Stomach (tissue), 19 donors: ENCODE measurements at places on chromosomes 1 and 21. TPM values are rescaled to one million over a fixed set of nuclear protein-coding genes. Genes with fewer than 3 reads are reported as not detected.

DNA sequence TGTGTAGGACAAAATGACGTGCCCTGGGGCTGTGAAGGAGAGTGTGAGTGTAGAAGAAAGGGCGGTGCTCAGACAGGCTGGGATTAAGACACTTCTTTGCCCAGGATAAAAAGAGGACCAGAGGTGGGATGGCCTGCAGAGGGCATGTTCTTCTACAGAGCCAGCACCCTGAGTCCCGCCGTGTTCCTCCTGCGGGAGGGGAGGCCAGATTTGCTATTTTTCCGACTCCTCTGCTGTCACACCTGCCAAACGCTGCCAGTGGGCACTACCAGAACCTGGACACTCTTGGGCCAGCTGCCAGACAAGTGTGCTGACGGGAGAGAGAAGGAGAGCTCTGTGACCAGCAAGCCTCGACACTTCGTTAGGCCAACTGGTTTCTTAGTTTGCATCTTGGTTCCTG lies 206.4 kb downstream of the PLD5 start:
- H3K36me3 ChIP-seq: no peaks in the 10 kb centered on the region
- no peak overlapping the region for H3K27ac ChIP-seq
- DNase-seq: no peak
- H3K27me3 ChIP-seq: no peaks in the 10 kb centered on the region

Gene OR2T2
- total RNA-seq: not detected

- no peaks in the 10 kb centered on the region for H3K27me3 ChIP-seq
- H3K4me1 ChIP-seq: no peaks in the 10 kb centered on the region
- no peak overlapping the region for H3K4me3 ChIP-seq
- H3K27ac ChIP-seq: no peak overlapping the region
- DNase-seq: no peak
- no peaks in the 10 kb centered on the region for H3K36me3 ChIP-seq
Observed at GRCh38 chr1:231729544-231729943, 103.0 kb downstream of the DISC1 start.

GRCh38 chr1:222948079-222948478 lies 133.2 kb downstream of the DISP1 start:
- DNase-seq: no peak
- H3K27me3 ChIP-seq: no peaks in the 10 kb centered on the region
- H3K36me3 ChIP-seq: peaks cover 9% of the 10 kb centered on the region
- no peak overlapping the region for H3K27ac ChIP-seq

Gene ATP6V1G3
- not detected for total RNA-seq

Gene SPATA1
- 1.8 TPM for total RNA-seq

DNA sequence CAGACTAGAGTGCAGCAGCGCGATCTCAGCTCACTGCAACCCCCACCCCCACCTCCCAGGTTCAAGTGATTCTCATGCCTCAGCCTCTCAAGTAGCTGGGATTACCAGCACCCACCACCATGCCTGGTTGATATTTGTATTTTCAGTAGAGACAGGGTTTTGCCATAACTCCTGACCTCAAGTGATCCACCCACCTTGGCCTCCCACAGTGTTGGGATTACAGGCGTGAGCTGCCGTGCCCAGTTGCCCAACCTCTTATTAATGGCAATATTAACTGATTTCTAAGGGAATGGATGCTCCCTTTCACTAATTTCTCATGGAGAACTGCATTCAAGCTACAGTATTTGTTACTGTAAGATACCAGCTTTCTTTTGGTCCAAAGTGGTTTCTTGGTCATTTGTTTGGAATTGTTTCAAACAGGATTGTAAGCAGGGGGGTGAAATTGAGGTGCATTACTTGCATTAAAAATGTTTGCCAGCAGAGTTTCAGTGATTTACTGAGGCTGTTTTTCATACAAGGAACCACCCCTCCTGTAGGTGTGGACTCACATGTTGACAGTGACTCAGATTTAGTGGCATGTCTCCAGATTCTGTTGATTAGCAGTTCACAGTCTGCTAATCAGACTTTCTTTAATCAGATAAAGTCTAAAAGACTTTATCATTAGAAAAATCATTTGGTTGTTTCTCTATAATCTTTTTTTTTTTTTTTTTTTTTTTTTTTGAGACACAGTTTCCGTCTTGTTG lies 3.9 kb upstream of the TGFBR3 start:
- H3K4me1 ChIP-seq: peaks cover 33% of the 10 kb centered on the region
- H3K27me3 ChIP-seq: peaks cover 19% of the 10 kb centered on the region
- no peak for DNase-seq

Gene DMRTA2
- not detected for total RNA-seq

Gene SYDE2
- total RNA-seq: 15.8 TPM

DNA sequence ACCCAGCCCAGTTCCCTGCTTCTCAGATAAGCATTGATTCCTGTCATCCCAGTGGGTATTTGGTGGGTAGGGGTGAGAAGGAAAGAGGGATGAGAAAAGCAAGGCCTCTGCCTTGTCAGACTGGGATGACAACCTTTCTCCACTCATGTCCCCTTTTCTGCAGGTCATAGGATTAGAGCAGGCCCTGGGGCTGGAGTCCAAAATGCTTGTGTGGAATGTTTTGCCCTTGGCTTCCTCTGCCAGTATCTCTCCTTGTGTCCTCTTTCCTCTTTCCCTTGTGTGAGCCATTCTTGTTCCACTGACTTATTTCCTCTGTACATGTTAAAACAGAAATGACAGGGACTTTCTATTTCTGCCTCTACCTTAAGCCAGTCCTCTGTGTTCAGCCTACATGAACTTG lies 4.1 kb downstream of the ATP2B4 start:
- peaks cover 12% of the 10 kb centered on the region for H3K36me3 ChIP-seq
- peaks cover 53% of the 10 kb centered on the region for H3K4me1 ChIP-seq
- peak overlapping the region; percentile 92 for H3K27ac ChIP-seq
- DNase-seq: no peak
- no peaks in the 10 kb centered on the region for H3K27me3 ChIP-seq

Gene SYT6
- total RNA-seq: not detected

Gene TFF2
- 2.3 TPM for total RNA-seq

- no peak for DNase-seq
- H3K36me3 ChIP-seq: no peaks in the 10 kb centered on the region
- H3K4me1 ChIP-seq: no peaks in the 10 kb centered on the region
- no peaks in the 10 kb centered on the region for H3K27me3 ChIP-seq
Observed at GRCh38 chr1:97281962-97282361, 560.4 kb downstream of the PTBP2 start.

Gene MFSD2A
- 7.5 TPM for total RNA-seq

Gene SPRR2F
- not detected for total RNA-seq

Gene IFI6
- not detected for total RNA-seq

DNA sequence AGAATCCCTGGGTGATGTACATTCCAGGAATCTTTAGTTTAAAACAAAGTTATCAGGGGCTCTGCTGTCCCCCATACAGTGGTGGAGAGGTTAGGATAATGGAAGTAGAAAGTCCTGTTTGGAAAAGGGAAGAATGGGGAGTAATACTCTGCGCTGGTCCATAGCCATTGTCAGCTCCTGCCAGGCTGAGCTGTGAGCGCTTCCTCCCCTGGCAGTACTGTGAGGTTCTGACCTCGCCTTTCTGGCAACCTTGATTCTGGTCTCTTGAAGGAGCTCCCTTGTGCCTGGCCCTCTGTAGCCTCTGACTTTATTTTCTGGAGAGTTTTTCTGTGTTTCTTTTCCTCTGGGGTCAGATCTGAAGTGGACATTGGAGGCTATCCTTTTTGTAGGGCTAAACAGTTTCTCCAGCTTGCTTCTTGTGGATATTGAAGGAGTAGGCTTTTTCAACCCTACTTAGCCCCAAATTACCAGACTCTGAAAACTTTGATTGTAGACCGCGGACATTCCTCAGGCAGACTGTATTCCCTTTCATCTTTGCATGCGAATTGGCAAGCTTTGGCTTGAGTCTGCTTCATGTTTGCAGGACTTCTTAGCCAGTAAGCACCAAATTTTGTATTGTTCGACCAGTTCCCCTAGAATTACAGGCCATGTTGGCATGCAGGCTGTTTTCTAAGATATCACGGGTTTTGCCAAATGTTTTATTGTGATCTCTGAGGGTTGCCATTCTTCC lies 13.8 kb downstream of the UBE4B start:
- H3K36me3 ChIP-seq: peaks cover 49% of the 10 kb centered on the region
- peaks cover 37% of the 10 kb centered on the region for H3K4me1 ChIP-seq
- no peaks in the 10 kb centered on the region for H3K27me3 ChIP-seq
- peak overlapping the region; percentile 66 for H3K27ac ChIP-seq
- no peak for DNase-seq

DNA sequence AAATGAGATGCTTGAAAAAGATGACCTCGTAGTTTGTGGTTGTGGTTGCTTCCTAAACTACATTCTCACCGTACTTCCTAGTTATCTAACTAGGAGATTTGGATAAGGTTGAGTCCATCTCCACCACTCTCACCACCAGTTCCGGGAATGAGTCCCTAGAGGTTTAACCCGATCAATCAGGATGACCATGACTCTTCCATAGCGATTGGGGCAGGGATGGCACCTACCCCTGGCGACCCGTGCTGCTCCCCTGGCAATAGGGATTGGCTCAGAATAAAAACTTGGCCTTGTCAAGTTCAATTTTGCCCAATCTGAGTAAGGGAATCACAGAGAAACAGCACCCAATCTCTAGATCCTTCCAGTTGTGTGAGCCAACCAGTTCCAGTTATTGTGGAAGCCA lies 2.7 kb upstream of the MIS18A start:
- H3K4me3 ChIP-seq: no peak overlapping the region
- H3K27me3 ChIP-seq: no peaks in the 10 kb centered on the region
- H3K36me3 ChIP-seq: no peaks in the 10 kb centered on the region
- H3K27ac ChIP-seq: no peak overlapping the region

GRCh38 chr1:171434717-171435346 lies 50.5 kb upstream of the PRRC2C start:
- H3K27ac ChIP-seq: peak overlapping the region; percentile 13
- no peaks in the 10 kb centered on the region for H3K36me3 ChIP-seq
- peaks cover 5% of the 10 kb centered on the region for H3K4me1 ChIP-seq
- H3K27me3 ChIP-seq: no peaks in the 10 kb centered on the region
- DNase-seq: peak; percentile 8

DNA sequence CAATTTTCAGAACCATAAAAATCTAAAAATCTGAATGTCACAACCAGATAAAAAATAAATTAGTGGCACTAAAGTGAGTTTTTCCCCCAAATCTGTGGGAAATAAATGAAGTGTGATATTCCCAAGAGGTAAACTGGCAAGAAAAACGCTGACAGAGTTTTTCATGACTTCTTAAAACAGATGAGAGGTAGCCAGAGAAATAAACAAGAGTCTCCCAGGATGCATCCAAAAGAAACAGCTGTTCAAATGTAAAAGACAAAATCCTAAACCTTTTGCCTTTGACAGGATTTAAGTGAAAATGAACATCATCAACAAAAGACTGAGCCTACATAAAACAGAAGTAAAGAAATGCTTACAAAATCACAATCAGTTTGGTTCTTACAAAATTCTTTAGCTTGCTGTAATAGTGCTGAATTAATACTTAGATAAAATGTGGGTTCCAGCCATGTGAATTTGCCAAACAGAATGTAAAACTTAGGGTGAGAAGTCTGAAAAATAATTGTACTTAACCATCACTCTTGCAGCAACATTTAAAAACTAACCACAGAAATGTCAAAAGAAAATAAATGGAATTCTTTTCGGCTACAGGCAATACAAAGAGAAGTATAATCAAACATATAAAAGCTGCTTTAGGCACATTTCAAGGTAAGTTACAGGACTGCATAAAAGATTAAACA lies 133.6 kb downstream of the EIF4G3 start:
- no peak for DNase-seq
- no peak overlapping the region for H3K4me3 ChIP-seq
- no peaks in the 10 kb centered on the region for H3K36me3 ChIP-seq
- H3K4me1 ChIP-seq: no peaks in the 10 kb centered on the region
- no peaks in the 10 kb centered on the region for H3K27me3 ChIP-seq

DNA sequence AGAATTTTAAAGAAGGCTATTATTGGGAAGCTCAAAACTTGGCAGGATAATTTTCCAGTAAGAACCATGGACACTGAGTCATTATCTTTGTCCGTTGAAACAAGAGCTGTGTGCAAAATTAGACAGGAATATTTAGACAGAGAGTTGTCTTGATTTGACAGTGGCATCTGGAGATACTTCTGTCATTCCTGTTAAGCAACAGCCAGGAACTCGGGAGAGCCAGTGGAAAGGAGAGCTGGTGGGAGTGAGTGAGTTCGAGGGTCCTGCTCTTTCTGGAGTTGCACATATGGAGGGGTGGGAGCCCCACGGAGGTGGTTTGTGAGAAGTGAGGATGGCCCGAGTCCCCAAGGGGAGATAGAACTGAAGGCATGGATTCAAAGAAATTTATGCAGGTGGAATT lies 3.1 kb downstream of the COQ8A start:
- H3K27me3 ChIP-seq: no peaks in the 10 kb centered on the region
- peak overlapping the region; percentile 91 for H3K27ac ChIP-seq
- DNase-seq: no peak
- peaks cover 78% of the 10 kb centered on the region for H3K4me1 ChIP-seq
- H3K36me3 ChIP-seq: no peaks in the 10 kb centered on the region

- H3K27ac ChIP-seq: no peak overlapping the region
- H3K36me3 ChIP-seq: no peaks in the 10 kb centered on the region
- H3K27me3 ChIP-seq: no peaks in the 10 kb centered on the region
- DNase-seq: no peak
Observed at GRCh38 chr1:58304346-58304975, 242.1 kb downstream of the OMA1 start.

Gene WNT4
- total RNA-seq: 5.4 TPM

DNA sequence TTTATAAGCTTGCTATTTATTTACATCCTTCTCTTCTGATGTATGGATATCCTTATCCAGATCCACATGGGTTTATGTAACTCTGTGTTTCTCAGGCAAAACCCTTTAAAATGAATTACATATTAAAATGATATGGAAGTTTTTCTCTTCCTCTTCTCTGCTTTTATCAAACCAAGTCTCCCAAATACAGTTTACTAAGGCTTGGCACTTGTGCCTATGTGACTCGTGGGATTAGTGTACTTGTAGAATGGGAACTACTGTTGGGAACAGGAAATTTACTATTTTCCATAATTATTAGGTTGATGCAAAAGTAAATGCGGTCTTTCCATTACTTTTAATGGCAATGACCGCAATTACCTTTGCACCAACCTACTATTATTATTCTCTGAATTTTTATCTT lies 14.8 kb downstream of the SIM2 start:
- H3K36me3 ChIP-seq: no peaks in the 10 kb centered on the region
- H3K4me3 ChIP-seq: no peak overlapping the region
- DNase-seq: no peak
- H3K27ac ChIP-seq: peak overlapping the region; percentile 48
- peaks cover 39% of the 10 kb centered on the region for H3K4me1 ChIP-seq
- peaks cover 14% of the 10 kb centered on the region for H3K27me3 ChIP-seq
